ENCODE measurements at places on chromosomes 3 and 15.

DNA sequence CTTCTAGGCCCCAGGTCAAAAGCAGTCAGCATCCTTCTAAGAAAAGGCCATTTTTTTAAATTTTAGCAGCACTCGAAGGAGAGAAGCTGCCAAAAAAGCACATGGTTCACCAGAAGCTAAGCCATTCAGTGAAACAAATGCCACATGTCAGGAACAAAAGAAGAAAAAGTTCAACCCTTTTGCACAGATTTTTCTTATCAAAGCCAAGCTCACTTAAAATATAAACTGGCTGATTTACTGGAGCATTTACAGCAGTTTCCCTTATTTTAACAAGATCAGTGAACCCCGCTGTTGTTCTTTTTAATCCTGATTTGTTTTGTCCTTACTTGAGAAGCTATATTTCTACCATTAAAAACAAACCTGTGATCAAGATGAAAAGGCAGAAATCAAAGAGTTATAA, 46.5 kb upstream of the SYNPR start:
- no peak for DNase-seq

GRCh38 chr3:69774029-69774428, 34.8 kb downstream of the MITF start:
- no peak for DNase-seq

DNA sequence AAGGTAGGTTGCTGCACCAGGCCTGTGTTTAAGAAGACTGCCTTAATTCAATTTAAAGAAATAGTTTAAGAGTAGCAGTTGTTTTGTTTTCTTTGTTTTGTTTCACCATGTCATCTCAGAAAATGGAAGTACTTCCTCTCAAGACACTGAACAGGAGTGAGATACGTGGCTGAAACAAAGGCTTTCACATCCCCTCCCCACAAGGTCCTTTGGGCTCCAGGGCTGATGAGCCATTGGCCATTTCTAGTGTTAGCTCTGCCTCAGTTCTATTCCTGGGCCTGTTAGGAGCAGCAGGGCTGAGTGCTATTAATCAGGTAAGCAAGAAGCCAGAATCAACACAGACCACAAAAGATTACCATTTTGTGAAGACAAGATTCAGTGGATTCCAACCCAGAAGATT, 132.8 kb downstream of the KCNAB1 start:
- no peak for DNase-seq

DNA sequence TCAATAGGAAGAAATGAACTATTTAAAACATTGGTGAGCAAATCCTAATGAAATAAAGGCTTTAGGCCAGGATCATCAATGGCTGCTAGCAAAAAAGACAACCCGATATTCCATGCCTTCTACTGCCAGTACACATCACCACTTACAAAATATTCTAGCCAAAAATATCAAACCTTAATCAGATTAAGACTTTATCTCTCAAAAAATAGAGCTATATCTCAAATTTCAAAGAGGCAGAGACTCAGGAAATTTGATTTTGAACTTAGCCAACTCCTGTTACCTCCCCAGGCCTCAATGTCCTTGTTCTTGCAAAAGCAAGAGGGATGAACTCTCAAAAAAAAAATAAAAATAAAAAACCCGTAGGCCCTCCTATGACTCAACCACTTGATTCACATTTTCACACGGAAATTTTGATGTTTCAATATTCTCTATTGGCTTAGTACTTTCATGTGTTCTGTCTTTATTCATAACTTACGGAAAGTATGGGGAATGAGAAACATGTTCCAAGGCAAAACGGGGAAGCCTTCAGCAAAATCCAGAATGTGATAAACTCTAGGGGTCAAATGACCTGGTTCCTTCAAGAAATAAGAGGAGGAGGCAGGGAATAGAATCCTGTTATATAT, 273.3 kb upstream of the ZPLD1 start:
- no peak for DNase-seq

DNA sequence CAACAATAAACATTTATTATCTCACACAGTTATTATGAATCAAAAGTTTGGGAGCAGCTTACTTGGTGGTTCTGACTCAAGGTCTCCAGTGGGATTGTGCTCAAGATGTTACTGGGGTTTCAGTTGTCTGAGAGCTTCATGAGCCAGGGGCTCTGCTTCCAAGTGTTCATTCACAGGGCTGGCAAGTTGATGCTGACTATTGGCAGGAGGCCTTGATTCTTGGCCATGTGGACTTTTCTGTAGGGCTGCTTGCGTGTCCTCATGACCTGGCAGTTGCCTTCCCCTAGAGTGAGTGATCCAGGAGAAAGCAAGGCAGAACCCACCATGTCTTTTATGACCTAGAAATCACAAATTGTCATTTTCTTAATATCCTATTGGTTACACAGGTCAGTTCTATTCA, 87.2 kb upstream of the TNFAIP8L3 start:
- DNase-seq, result no peak

GRCh38 chr15:27059610-27060202, 88.7 kb downstream of the GABRG3 start:
- DNase-seq, result no peak

GRCh38 chr3:33737146-33737545, 19.1 kb upstream of the CLASP2 start:
- no peak for DNase-seq

- no peak for DNase-seq
These were observed 4.0 kb downstream of the SPESP1 start for GRCh38 chr15:68934341-68934740.

DNA sequence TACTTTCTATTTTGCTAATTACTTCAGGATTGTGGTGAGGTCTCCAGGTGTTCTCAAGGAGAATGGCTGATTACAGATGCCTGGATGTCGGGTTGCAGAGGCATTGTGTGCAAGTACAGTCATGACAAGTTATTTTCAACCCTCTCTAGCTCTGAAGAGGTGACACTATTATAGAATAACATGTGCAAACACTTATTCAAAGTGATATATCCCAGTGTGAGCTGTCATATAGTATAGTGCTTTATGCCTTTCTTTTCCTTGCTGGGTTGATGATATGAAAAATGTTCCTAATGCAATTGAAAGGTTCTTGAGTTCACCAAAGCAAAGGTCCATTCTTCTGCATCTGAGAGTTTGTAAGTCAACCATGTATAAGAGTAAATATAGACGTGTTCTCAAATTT, 167.2 kb downstream of the SPATA16 start:
- no peak for DNase-seq

GRCh38 chr3:33016846-33017405, 65.5 kb downstream of the CCR4 start:
- DNase-seq, result no peak

- DNase-seq, result no peak
These were observed 12.7 kb downstream of the FAM240A start for GRCh38 chr3:46624975-46625490.

DNA sequence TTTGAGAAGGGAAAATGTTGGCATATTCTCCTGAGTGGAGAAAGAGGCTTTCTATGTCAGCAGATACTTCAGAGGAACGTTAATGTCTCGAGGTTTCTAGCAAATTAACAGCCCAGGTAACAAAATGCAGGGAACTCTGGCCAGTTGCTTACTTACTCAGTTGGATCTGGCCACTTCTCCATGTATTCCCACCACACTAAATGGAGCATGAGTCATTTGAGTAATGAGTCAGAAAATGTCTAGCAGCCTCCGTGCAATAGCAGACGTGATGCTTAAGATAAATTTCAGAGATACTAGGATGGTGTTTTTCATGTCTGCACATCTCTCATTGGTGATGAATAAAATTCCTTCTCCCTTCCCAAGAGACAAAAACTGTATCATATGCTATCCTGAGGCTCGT, 671.5 kb downstream of the FHIT start:
- no peak for DNase-seq

DNA sequence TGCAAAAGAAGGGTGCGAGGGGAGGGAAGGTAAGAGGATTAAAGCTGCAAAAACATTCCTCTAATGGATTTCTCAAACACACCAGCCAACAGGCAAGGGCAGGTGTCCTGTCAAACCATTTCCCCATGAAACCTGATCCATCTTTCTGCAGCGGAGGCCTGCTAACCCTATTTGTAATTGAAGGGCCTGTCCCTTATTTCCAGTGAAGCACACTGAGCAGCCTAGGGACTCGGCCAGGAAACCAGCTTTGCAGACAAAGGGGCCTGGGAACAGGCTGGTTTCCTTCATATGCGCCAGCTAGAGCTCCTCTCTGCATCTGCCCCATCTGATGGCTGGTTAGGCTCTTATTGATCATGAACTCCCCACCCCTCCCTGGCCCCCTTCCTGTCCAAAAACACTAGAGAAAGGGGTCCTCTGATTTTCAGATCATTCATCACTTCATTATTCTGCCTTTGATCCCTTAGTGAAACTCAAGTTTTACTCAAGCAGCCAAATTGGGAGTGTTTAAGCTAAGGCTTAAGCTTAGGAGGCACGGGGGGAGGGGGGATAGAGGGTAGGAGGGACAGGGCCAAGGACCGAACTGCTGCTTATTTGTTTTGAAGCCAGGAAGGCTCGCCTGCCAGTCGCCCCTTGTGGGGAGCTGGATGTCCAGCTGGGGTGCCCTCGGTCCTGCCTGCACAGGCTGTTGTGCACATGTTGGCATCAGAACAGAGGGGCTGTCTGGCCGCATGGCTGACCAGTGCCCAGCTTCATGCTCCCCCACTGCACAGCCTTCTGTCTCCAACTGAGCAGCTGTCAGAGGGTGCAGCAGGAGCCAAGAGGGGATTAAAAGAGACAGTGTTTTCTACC, 53.1 kb downstream of the BOC start:
- no peak for DNase-seq

DNA sequence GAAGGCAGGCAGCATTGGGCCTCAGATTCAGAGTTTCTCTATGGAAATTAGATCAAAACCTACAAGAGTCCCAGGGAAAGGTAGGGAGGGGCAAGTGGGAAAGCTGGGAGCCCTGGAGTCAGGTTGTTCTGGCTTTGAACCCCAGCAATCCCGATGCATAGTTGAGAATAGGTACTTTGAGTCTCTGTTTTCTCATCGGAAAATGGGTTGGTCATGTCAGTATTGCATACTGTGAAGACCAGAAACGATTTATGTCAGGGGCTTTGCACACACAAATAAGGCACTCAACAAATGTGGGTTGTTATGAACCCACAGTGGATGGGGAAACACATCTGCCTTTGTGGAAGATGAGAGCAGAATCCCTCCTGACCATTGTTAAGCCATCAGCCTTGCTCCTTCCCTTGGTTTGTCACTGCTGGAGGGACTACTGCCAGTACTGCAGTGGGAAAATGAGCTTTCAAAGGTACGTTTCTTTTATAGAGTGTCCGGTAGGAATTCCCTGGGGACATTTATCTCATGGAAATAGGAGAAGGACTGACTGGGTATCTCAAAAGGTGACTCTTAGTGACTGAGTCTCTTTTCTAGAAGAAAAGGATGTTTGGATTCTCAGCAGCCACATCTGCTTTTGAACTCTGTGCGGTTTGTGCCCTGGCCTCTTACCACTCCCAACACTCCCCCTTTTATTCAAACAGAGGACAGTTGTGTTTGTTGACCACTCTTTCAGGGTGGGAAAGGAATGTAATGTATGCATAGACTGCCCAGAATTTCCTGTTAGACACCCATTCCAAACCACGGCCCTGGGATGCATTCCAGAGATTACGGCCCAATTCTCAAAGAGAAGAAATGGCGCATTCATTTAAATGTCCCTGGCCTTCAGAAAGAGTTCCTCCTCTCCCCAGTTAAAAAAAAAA, 54.6 kb upstream of the VILL start:
- DNase-seq, result no peak

DNA sequence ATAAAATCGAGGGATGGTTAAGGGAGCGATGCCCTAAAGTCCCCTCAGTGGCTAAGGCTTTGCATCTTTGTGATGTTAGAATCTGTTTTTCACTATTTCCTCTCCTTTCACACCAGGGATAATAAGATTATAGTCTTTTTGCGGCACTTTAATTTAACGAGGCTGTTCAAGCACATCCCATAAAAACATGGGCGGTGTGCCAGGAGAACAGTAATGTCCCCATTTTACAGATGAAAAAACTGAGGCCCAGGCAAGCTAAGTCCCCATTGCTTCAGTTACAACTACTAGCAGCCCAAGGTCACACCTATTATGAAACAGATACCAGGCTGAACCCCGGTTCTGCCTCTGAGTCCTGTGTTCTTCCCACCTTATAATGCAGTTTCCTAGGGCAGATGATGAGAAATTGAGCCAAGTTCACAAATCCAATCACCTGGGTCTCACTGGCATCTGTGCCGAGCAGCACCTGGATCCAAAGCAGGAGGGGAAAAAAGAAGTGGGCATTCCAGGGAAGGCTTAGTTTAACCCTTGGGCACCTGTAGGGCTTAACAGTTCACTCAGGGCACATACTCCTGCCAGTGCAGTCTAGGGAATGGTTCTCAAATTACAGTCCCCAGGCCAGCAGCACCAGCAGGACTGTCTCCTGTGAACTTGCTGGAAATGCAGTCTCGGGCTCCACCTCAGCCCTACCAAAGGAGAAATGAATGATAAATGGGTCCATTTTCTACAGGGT, 169.3 kb downstream of the RAB11A start:
- no peak for DNase-seq

DNA sequence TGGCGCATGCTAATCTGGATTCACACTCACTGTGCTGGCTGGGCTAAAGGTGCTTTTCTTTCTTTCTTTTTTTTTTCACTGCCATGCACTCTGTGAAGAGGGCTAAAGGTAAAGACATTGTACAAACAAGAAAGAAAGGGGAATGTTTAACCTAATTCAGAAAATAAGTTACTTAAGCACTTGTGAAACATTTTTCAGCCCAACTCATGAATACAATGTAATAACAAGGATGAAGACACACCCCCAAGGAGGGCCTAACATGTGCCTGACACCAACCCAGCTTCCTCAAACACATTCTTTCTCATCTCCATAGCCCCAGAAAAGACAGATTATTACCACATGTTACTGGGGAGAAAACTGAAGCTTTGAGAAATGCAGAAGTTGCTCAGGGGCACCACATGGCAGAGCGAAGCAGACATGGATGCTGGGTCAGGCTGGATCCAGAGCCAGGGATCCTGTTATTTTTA, 5.7 kb downstream of the STIMATE start:
- DNase-seq, result no peak

GRCh38 chr3:74546426-74546825, 68.0 kb downstream of the CNTN3 start:
- no peak for DNase-seq

GRCh38 chr3:136787349-136787748, 31.6 kb upstream of the SLC35G2 start:
- peak; percentile 5 for DNase-seq

DNA sequence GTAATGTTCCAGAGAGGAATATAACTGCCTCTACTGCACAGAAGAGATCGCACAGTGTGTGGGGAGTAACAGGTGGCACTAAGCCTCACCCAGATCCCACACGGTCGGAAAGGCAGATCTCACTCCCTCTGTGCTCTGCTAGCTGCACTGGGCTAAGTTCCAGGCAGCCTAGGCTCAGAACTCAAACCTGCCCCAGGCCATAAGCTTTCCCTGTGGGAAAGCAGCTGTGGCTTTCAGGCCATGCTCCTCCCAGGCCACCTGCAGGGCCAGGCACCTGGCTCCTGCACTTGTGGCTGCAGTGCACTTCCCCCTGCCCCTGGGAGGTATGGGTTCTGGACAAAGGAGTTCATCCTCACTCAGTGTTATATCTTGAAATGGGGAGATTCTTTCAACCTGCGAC, 27.5 kb downstream of the PCCB start:
- DNase-seq, result no peak

DNA sequence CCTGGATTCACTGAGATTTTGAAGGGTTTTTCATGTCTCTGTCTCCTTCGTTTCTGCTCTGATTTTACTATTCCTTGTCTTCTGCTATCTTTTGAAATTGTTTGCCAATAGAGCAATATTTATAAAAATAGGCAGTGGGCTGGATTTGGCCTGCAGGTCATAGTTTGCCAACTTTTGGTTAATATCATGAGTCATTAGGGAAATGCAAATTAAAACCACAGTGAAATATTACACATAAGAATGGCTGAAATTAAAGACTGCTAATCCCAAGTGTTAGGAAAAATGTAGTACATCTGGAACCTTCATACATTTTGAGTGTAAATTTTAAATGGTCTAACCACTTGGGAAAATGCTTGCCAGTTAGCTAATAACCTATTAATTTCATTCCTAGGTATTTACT, 56.3 kb downstream of the ABI3BP start:
- DNase-seq, result no peak
